KG1 (cell line): ENCODE measurements at places on chromosomes 7 and 10.

- DNase-seq: no peak
Observed at GRCh38 chr10:6763423-6763822, 183.3 kb upstream of the PRKCQ start.

GRCh38 chr10:123807444-123808035 lies 84.1 kb downstream of the CPXM2 start:
- no peak for DNase-seq

GRCh38 chr10:118239236-118239630 lies 102.9 kb downstream of the FAM204A start:
- DNase-seq: no peak

DNA sequence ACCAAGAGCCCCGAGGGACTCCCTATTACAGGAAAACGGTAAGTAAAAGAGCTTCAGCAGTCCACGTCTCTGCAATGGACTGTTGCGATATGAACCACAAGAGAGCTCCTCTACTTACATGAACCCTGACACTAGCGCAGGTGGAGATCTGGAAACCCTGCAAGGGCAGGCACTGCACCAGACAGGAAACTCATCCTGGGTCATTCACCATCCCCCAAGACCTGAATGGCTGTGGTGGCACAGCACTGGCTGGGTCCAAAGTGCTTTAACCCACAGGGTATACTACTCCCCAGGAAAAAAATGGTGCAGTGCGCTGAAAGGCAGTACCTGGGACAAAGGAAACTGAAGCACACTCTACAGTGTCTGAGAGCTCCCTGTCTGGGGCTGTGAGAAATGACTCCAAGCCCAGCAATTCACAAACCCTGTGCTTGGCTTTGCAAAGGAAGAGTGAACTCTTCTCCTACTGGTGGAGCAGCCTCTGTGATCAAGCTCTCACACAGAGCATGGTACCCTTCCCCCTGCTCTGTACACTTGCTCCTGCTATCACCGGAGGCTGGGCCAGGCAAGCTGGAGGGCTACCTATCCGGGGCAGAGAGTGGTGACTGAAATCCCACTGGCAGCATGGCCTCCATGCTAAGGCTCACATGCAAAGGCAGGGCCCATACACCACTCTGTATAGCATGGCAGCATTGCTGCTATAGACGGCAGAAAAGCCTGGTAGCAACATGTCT lies 44.9 kb downstream of the HIBADH start:
- no peak for DNase-seq

DNA sequence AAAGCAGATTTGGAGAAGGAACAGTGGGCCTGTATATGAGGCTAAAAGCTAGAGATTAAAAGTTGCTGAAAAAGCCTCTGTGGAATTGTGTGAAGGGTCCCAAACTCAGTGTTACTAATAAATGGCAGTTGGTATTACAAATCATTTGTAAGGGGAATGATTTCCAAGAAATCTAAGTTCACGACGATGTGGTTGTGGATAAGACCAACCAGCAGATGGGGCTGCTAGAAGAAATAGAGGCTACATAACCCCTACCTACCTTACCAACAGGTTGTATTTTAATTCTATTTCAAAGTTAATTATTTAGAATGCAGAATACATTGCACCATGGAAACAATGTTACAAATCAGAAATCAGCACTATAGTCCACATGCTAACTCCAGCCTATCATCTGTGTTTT lies 377.1 kb downstream of the HPSE2 start:
- DNase-seq: no peak

DNA sequence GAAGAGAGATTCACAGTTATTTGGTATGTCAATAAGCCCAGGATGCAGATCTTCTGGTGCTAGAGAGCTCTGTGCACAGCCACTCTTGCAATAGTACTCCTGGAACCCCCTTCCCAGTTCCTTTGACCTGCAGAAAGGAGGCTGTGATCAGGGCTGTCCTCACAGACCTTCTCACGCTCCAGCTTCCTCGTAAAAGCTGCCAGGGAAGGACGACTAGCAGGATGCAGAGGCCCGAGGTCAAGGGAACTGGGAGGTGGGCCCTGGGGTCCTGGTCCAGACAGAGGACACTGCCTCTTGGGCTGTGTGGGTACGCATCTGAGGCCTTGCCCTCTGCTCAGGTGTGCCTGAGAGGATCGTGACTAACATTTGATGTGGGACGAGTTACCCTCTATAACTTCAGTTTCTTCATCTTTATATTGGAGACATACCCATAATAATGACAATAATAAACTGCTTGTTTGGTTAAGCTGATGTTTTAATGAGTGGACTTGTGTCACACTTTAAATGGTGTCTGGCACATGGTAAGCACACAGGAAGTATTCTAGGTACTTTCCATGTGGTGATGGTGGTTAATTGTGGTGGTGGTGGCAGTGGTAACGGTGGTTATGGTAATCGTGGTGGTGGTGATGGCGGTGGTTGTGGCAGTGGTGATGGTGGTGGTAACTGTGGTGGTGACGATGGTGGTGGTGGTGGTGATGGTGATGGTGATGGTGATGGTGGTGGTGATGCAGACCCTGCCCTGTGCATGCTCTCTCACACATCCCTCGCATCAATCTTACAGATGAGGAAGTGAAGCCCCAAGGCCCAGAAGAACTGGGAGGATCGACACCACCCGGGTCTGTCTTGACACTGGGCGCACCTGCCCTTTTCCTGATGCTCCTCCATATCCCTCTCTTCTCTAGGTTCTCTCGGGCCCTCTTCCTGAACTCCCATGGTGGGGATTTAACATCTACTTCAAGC lies 235.2 kb upstream of the GRB10 start:
- DNase-seq: no peak

- DNase-seq: no peak
Observed at GRCh38 chr7:50552921-50553320, 12.3 kb downstream of the DDC start.

- no peak for DNase-seq
Observed at GRCh38 chr7:103660455-103661371, 214.7 kb upstream of the SLC26A5 start.
